ENCODE measurements at places on chromosomes 1 and 21.
A peak's percentile ranks its signal among the peaks of the same experiment; 100 is the strongest.

- peak; percentile 12 for DNase-seq
These were observed 88.5 kb upstream of the VCAM1 start for GRCh38 chr1:100631015-100631551.

DNA sequence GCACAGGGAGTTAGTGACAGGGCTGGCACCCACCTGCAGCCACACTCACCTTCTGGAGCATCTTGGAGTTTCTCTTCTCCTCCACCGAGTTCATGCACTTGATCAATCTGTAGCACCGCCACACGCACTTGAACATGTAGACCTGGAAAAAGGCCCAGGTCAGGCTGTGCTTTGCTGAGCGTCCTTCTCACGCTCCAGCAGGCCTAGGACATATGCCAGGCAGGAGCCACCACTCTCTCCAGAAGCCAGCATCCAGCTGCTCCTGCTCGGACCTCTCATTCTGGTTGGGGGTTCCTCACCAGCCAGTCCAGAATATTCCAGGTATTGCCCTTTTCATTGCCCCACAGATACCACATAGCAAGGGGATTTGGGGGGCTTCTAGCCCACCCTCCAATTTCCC, 11.7 kb upstream of the MATN1 start:
- no peak for DNase-seq

DNA sequence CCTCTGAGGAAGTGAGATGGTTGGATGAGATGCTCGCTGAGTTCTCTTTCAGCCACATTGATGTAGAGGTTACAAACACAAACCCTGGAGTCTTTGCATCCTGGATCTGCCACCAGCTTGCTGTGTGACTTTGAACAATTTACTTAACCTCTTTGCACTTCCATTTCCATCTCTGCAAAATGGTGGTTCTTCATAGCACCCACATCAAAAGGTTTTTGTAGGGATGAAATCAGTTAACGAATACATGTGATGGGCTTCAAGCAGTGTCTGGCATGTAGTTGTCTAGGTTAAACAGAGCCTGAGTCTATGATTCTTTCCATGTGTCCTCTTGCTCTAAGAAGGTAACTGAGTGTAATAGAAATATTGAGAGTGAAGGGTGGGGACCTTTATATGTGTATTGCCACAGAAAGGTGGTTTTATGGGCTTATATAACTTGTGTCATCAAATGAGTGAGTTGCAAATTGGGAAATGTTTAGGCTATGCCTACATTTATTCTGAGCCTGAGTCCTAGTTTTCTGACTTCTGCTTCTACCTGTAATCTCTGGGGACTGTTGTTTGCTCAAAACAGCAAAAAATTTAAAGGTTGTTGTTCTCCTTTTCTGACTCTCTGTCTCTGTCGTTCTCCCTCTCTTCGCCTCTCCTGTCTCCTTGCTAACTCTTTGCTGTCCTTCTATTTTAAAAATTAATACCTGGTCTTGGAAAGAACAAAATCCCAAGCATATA, 27.3 kb upstream of the LRRN2 start:
- DNase-seq = no peak

DNA sequence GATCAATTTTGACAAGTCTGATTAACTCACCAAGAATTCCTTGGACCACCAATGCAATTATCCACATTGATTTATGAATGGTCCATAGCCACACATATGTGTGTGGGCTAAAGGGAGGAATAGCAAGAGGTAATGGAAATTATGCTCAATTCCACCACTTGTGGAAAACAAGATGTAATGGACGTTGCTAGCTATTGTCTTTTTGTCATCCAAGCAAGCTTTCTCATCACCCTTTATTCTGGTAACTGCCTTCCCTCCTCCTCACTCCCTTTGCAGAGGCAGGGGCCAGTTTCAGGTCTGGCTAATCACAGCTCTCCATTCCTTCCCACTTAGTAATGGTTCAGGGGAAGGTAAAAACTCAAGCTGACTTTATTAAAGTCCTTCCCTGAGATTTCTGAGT, 24.7 kb upstream of the RAB3GAP2 start:
- DNase-seq = no peak

GRCh38 chr1:58933599-58933926, 149.7 kb upstream of the JUN start:
- DNase-seq = no peak

DNA sequence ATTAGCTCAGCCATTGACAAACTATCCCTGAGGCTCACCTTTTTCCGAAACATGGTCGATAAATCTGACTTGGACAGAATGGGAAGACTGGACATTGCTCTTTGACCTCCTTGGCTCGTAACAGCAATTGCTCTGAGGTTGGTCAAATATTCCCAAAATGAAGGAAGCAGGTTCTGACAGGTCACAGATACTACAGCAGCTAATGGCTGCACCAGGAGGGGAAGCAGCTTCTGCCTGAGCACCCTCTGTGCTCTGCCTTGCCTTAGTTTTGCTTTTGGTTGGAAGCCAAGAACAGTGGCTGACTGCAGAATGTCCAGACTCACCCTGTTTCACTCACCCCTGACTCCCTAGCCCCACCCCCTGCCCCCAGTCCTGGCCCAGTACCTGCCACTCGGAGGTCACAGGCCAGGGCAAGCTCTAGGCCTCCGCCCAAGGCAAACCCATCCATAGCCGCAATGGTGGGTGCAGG, 15.4 kb downstream of the ECHDC2 start:
- DNase-seq = no peak

DNA sequence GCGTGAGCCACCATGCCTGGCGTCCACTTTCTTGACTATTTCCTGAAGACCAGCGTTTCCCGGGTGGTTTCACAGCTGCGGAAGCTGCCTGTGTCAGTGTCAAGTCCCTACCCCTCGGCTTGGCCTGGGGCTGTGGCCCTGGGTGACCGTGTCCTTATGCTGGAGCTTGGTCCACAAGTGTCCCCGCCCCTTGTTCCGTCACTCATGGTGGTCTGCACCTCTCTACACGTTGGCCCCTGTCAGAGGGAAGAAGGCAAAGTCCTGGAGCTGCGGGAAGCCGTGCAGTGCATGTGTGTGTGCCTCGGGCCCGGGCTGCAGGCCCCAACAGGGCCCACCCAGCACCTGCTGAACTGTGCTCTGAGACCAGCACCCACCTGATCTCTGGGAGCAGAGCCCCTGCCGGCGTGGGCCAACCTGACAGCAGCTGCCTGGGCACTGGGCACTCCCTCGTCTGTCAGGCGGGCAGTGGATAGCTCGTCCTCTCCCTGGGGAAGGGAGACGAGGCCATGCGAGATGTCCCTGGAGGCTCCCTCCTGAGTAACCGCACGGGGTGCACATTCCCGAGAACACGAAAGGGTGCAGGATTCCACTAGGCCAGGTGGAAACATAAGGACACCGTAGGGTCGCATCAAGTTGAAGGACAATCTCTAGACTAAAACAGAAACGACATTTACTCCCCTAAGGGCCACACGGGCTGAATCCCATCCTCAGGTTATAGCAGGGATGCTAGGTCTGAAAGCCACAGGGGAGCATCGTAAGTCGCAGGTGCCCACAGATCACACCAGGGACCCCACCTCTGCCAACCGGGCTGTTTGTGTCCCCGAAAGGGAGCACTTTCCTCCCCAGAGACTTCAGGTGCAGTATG, 2.4 kb upstream of the C1orf159 start:
- DNase-seq = no peak

DNA sequence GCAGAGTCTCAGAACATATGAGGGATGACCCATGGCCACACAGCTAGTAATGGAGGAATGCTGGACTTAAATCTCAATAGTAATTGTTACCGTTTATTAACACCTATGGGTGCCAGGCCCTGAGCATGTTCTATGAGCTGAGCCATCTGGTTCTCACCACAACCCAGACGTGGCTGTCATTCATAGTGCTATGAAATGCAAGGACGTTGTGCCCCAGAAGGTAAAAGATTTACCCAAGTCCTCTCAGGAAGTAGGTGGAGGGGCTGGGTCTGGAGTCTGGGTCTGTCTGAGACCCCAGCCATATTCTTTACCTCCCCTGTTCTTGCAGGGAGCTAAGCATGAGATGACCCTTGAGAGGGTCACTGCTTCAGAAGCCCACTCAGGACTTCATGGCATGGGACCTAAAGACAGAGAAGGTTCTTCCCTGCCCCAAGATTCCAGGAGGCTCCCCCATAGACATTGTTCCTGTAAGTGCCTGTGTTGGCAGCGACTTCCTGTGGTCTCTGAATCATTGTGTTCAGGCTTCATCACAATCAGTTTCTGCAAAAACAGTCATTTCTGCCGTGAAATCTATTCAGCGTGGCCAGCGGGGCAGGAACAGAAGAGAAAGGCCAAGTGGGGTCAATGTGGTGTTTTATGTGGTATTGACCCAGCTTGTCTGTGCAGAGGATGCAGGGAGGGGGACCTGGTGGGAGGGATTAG, 475.4 kb downstream of the PTPRU start:
- DNase-seq = peak; percentile 73

DNA sequence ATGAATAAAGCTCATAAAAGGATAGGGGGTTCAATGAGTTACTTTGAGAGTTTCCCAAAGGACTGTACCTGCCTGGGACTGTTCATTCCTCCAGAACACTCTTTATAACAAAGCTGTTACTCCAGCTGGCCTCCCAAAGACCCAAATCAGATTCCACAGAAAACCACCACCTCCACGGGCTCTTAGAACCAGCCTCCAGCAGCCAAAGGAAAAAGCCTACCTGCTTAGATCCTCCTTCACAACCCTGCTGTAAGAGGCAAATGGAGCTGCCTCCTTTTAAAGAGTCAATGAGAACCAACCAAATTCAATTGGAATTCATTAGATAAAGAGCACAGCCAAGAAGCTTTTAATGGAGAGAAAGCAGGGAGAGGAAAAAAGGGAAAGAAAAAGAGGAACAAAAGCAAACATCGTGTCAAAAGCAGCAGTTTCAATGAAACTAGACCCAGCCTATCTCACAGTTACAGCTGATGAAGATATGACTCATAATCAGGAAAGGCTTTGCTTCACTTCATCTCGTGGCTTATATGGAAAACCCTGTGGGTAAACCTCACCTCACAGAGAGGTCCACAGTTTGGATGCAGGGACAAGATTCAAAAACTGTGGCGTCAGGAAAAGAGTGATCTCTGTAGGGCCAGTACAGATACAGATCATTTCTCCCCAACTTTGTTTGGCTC, 27.8 kb upstream of the FMO4 start:
- no peak for DNase-seq

- DNase-seq = no peak
These were observed 612.9 kb upstream of the USP24 start for GRCh38 chr1:55828044-55828443.

DNA sequence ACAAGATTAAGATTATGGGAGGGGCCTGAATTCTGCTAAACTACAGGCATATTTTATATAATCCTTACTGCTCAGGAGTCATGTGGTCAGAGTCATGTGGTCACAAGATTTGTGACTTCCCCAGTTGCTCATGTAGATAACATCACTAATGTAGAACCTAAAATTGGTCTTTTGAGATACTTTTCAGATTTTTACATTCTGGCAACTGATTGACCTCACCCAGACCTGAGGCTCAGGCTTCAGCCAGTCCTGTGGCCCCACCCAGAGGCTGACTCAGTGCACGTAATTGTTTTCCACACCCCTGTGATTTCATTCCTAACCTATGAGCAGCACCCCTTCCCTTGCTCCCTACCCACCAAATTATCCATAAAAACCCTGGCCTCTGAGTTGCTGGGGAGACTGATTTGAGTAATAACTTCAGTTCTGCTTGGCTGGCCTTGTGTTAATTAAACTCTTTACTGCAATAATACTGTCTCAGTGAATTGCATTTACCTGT, 41.7 kb upstream of the ZNF326 start:
- DNase-seq = peak; percentile 91

- peak; percentile 67 for DNase-seq
These were observed 121.0 kb upstream of the IRF2BP2 start for GRCh38 chr1:234730770-234731568.

DNA sequence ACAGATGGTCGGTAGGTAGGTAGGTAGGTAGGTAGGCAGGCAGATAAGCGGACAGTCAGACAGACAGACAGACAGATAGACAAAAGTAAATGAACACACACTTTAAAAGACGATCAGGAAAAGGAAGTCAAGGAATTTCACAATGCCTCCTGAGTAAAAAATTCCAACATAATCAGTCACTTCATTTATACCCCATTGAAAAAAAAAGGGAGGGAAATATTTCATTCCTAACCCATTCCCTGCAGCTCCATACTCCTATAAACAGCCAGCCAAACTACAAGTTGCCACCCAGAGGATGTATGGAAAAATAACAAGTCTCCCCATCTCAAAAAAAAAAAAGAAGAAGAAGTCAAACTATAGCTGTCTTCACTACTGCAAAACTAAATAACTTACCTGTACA, 43.4 kb downstream of the ZZZ3 start:
- DNase-seq = no peak

DNA sequence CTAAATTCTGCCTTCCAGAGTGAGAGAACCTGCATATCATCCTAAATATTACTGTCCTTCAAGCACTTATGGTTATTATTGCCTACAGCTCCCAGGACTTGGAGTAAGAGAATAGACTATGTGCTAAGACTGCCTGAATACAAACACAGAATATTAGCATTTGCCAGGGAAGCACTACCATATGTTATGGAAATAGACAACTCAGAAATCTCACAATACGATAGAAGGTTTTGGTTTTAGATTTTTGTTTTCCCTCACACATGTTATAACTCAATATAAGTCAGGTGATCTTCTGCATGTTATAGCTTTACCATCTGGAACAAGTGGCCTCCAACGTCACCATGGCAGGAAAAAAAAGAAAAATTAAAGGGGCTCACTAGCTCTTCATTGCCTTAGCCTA, 413.9 kb downstream of the LRRIQ3 start:
- no peak for DNase-seq

GRCh38 chr1:94892604-94893254, 34.2 kb downstream of the CNN3 start:
- no peak for DNase-seq

DNA sequence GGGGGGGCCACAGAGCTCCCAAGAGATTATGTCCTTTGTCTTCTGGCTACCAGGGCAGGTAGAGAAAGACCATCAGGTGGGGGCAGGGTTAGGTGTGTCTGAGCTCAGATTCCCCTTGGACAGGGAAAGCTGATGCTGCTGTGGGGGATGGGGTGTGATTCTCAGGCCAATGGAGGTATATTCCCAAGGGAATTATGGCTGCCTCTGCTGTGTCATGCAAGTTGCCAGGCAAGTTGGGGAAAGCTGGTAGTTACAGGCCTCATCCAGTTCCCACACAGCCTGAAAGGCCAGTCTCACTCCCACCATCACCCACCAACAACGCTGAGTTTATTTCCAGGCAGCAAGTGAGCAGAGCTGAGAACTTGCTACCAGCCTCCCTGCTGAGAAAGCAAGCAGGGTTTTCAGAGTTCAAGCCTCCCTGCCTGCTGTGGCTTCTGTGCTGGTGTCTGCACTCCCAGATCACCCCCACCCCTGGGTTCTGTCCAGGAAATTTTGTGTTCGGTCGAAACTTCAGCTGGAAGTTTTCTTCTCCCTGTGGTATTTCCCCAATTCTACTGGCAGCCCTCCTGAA, 21.3 kb downstream of the IFI16 start:
- no peak for DNase-seq

DNA sequence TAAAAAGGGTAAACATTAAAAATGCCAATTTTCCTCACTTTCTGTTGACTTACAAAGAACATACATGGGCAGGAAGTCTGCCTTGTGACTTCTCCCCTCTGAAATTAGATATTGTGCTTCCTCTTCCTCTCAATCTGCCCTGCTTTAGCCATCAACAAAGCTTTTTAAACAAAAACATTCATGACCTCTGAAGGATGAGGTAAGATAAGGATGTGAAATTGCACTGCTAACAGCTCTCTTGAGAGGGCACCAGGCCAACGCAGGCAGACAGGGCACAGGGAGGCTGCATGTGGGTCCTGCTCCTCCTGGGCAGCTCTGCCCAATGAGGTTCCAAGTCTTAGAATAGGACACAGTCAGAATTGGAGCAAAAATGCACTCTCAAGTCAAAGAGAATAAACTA, 62.1 kb downstream of the DEGS1 start:
- DNase-seq = peak; percentile 31

- DNase-seq = no peak
These were observed 54.4 kb upstream of the TRABD2B start for GRCh38 chr1:48051466-48052126.
